ENCODE measurements at places on chromosomes 1 and 21.

DNA sequence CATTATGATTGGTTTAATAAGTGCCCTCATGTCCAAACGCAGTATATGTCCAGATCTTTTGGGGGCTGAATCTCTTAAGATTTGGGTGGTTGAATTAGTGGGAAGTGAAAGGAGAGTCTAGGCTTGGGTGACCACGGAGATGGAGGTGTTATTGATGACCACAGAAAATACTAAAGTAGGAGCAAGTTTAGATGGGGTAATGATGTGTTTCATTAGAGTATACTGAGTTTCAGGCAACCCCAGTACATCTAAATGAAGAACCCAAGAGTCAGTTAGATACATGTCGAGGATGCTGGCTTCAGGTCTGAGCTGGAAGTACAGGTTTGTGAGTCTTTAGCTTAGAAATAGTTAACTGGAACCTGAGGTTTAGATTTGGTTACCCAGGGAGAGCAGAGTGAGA, 6.5 kb upstream of the ZZZ3 start:
- no peak for DNase-seq

GRCh38 chr1:73160759-73161158, 878.4 kb upstream of the NEGR1 start:
- no peak for DNase-seq

DNA sequence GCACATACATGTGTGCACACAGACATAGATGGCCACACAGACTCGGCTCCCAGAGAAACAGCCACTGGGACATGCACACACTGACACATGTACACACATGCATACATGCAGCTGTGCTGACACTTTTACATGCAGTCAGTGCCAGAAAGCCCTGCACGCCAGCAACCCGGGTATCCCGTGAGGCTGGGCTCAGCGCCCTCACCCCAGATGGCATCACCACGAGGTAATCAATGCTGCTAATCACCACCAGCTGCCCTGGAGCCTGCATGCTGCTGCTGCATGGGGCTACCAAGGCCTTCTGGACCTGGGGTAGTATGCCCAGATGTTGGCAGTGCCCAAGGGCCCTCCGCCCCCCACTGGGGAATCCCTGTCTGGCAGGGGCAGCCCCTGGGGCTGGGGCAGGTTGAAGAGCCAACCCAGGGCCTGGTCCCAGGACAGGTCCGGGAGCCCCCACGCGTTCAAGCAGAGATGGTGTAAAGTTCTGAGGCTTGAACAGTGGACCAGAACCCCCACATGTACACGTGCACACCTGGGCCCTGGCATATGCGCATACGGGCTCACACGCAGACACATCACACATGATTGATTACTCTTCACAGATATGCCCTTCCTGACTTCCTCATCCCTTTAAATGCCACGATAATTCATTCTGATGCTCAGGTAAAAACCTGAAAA, 2.7 kb upstream of the COL16A1 start:
- DNase-seq, result no peak

DNA sequence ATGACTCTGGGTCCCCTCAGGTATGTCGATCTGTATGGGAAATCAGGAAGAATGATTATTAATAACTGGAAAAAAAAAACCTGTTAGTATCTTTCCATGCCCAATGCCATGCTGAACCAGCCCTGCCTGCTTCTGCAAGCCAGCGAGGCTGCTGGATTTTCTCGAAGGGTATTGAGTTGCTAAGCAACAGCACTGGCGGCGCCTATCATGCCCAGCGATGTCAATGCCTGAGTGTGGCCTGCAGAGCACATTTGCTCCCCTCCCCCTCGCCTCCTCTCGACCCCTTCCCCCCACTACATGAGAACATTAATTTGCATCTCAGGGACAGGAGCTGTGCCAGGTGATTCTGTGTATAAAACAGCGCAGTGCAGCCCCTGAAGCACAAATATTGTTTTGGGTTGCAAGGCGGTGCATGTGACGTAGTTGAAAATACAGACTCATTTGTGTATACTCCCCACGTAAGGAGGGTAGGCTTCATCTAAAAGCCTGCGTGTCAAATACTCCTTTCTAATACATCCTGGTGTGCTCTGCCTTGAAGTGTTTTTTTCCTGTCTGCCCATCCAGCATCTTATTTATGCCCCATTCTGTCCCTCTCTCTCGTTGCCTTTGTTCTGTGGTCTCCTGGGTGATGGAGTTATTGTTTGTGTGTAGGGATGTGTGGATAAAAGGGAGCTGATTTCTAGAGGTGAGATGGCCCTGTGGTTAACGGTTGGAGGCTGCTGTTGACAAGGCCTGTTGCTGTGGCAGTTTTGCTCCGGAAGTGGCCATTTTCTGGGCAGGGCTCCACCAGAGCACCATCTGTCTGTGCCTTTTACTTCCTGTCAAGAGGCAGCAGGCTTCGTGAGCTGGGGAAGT, 32.7 kb upstream of the ATP5PO start:
- DNase-seq, result peak; percentile 86

- DNase-seq, result peak; percentile 45
Observed at GRCh38 chr1:26723013-26723991, 27.5 kb downstream of the ARID1A start.
